GM03348 (cell line): ENCODE measurements at places on chromosomes 5 and 9.

- no peak for DNase-seq
These were observed 7.3 kb downstream of the CRHBP start for GRCh38 chr5:76960004-76960625.

DNA sequence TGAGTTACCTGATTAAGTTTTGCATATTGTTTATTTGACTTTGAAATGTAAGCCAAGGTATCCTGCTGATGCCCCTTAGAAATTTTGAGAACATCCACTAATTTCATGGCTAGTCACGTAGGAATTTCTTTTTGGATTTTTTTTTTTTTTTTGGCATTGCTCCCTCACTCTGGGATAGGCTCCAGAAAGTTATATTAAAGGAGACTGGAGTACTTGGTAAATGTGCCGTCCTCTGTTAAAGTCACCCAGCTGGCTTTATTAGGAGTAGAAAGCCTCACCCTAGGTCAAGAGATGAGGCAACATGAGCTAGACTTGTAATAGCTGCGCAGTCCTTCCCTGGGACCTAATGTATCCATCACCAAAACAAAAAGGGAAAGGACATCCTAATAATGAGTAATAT, 3.1 kb downstream of the KCTD16 start:
- DNase-seq, result no peak

GRCh38 chr9:35675204-35675603, 1.5 kb downstream of the CA9 start:
- no peak for DNase-seq

DNA sequence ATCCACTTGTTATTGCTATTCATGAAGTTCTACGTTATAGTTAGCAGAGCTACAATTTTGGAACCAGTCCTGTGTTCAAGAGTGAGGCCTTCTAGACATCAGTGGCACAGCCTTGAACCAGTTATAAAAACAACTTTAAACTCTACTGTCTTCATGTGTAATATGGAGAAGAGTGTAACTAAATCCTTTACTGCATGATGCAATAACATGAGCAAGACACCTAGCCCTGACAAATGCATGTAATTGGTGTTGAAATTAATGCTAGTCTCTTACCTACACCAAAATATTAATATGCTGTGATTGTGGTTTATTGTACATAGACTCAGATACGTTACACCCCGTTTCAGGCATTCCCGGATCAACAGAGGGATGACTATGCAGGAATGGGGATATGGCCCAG, 654.6 kb downstream of the IRX1 start:
- no peak for DNase-seq

- DNase-seq, result no peak
These were observed 270.2 kb upstream of the KLF4 start for GRCh38 chr9:107759823-107760166.

- no peak for DNase-seq
These were observed 78.9 kb downstream of the SEMA4D start for GRCh38 chr9:89418882-89419640.

- DNase-seq, result no peak
These were observed 110.1 kb upstream of the IRX2 start for GRCh38 chr5:2861605-2862004.

DNA sequence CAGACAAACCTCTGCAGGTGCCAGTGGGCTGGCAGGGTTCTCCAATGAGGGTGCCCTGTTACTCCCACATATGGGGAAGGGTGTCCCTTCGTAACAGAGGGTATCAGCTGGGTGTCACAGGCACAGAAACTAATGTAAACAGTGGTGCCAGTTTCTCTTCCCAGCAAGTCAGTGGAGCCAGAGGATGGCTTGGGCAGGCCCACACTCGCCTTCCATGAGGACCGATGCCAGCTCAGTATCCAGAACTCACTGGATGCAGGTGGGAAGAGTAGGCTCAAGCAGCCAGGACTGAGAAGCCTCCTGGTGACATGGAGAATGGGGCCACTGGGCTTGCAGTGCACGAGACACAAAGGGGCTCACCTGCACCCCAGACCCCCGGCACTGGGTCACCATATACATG, 30.4 kb downstream of the FSTL4 start:
- DNase-seq, result no peak

- no peak for DNase-seq
These were observed 312.1 kb upstream of the TUSC1 start for GRCh38 chr9:25990376-25990775.
